ENCODE measurements at places on chromosomes 7 and 10.

DNA sequence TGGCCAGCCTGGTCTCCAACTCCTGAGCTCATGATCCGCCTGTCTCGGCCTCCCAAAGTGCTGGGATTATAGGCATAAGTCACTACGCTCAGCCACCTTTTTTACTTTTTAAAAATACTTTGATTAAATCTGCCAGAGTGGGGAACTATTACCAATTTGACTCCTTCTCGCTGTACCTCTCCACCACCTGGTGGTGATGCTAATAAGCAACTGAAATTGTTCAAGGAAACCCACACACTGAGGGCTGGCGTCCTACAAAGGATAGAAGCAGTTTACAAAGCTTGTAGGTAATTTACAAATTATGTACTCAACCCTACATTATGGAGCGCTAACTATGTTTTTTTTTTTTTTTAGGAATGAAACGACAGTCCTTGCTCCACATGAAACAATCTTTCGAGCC lies 111.1 kb downstream of the CPED1 start:
- DNase-seq, result no peak

DNA sequence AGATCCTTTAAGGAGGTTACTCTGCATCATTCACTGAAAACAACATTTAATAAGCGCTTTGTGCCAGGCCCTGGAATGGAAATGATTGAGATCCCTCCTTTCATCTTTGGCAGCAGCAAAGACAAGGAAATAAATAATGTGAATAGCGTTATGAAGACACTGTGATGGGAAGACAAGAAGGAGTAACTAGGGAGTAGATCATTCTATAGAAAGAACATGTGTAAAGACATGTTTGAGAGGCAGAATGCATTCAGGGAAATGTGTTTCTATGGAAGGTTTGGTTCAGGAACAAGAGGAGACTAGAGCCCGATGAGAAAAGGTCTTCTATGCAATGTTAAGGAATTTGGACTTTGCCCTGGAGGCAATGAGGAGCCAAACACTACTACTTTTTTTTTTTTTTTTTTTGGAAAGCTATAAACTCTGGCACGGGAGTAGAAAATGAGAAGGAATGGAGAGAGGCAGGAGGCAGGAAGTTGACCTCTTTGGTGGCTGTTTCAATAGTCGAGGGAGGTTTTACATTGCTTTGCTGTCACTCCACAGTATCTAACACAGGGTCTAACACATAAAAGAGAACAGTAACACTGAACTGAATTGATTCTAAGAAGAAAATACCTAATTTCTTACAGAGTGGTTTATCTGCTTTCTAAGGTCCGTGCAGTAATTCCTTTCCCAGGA lies 44.9 kb downstream of the SMURF1 start:
- no peak for DNase-seq

- no peak for DNase-seq
These were observed 16.0 kb upstream of the ZNF33B start for GRCh38 chr10:42654419-42654818.

GRCh38 chr7:132072873-132073272 lies 503.4 kb downstream of the PLXNA4 start:
- DNase-seq, result no peak

DNA sequence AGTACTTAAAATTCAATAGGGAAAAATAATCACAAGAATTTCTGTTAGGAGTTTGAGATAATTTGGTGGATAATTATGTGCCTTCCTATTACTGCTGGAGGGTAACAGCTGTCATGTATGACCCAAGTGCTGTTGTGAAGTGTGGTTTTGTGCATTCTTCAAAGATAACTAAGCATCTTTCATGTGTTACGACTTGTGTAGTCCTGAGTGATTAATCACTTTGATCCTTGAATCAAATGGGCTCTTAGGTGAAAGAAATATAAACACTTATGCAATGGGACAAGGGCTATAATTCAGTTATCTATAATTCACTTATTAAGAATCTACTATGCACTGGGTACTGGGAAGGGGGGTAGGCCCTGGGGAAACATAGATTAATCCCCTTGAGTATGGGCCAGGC lies 89.0 kb downstream of the CH25H start:
- no peak for DNase-seq

DNA sequence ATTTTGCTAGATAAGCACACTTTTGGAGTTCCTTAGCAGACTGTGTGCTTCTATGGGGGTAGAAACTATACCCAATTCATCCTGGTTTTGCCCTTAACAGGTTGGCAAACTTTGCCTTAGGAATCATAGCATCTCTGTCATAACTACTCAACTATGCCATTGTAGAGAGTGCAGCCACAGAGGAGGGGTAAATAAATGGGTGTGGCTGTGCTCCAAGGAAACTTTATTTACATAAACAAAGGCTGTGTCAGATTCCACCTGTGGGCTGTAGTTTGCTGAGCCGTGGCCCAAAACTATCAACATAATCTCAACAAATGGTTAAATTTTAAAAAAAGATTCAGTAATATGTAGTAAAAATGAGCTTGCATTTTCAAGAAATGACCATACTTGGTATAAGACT lies 51.6 kb upstream of the LAMB1 start:
- DNase-seq, result no peak

- DNase-seq, result no peak
These were observed 5.0 kb downstream of the MYO1G start for GRCh38 chr7:44973610-44974401.

DNA sequence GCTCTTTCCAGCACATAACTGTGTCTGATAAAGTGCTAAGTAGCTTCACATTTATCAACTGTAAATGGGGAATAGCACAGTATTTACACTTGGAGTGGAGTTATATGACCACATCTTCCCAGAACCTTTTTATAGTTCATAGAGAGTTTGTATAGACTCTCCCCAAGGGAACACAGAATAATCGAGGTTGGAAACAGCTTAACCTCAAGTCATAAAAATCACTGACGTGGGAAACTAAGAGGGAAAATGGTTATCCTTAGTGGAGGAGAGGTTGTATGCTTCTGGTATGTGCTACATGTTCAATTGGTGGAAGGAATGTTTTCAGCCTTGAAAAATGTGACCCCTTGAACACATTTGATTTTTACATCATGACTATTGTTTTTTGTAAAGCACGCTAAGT lies 167.9 kb upstream of the KIAA1217 start:
- DNase-seq, result no peak

- no peak for DNase-seq
These were observed 3.3 kb upstream of the ZNF736 start for GRCh38 chr7:64310426-64310825.

GRCh38 chr7:125406111-125406510 lies 476.5 kb upstream of the POT1 start:
- DNase-seq, result no peak
